ENCODE measurements at places on chromosomes 4 and X. TPM values are rescaled to one million over a fixed set of nuclear protein-coding genes. Genes with fewer than 3 reads are reported as not detected.

Gene SMPX
- total RNA-seq: 0.70 TPM

Gene FAM47A
- total RNA-seq: not detected

Gene CNGA1
- total RNA-seq: 3.3 TPM

Gene PPP1R2C
- total RNA-seq: not detected

Gene XG
- 0.97 TPM for total RNA-seq

Gene ALAS2
- not detected for total RNA-seq

GRCh38 chrX:71171110-71171801 is 26.6 kb downstream of the NLGN3 start:
- peak overlapping the region; percentile 69 for H3K27ac ChIP-seq
- DNase-seq: peak; percentile 25
- H3K27me3 ChIP-seq: no peaks in the 10 kb centered on the region

DNA sequence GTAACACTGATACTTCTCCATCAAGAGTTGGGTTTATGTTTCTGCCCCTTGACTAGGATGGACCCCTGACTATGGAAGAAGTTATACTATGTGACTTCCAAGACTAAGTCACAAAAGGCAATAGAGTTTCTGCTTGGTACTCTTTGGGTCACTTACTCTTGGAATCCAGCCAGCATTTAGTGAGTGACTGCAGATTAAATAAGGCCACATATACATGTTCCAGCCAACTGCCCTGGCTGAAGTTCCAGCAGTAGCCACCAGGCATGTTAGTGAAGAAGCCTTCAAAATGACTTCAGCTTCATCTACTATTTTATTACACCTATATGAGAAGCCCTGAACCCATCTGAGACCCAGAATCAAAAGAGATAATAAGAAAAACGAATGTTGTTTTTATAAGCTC is 524.0 kb downstream of the DMD start:
- H3K36me3 ChIP-seq: no peaks in the 10 kb centered on the region
- H3K4me3 ChIP-seq: no peak overlapping the region
- no peaks in the 10 kb centered on the region for H3K4me1 ChIP-seq

GRCh38 chrX:3582451-3582850 is 131.0 kb downstream of the PRKX start:
- no peak for DNase-seq
- no peaks in the 10 kb centered on the region for H3K36me3 ChIP-seq
- no peaks in the 10 kb centered on the region for H3K4me1 ChIP-seq
- H3K27ac ChIP-seq: no peak overlapping the region

- H3K4me3 ChIP-seq: no peak overlapping the region
- peak; percentile 17 for DNase-seq
- H3K27ac ChIP-seq: no peak overlapping the region
- no peaks in the 10 kb centered on the region for H3K36me3 ChIP-seq
- H3K27me3 ChIP-seq: no peaks in the 10 kb centered on the region
- H3K4me1 ChIP-seq: peaks cover 18% of the 10 kb centered on the region
Measured at GRCh38 chrX:123976706-123977316, 15.3 kb downstream of the STAG2 start.

GRCh38 chr4:99208719-99209075 is 10.3 kb downstream of the ADH6 start:
- peak; percentile 38 for DNase-seq
- H3K36me3 ChIP-seq: no peaks in the 10 kb centered on the region
- no peak overlapping the region for H3K27ac ChIP-seq
- no peak overlapping the region for H3K4me3 ChIP-seq

DNA sequence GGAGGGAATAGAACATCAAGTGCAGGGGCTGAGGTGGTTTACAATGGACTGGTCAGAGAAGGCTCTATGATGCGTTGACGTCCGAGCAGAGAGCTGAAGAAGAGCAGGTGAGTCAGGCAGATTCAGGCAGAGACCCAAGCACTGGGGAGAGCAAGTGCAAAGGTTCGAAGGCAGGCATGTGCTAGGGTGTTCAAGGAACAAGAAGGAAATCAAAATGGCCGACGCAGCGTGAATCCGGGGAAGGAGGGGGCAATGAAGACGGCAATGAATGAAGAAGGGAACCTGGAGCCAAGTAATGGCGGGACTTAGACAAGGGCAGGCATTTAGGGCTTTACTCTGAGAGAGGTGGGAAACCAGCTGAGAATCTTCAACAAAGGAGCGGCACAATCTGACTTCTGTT is 56.8 kb upstream of the DCTD start:
- no peaks in the 10 kb centered on the region for H3K36me3 ChIP-seq
- H3K4me3 ChIP-seq: no peak overlapping the region
- H3K27me3 ChIP-seq: no peaks in the 10 kb centered on the region
- peak; percentile 19 for DNase-seq

DNA sequence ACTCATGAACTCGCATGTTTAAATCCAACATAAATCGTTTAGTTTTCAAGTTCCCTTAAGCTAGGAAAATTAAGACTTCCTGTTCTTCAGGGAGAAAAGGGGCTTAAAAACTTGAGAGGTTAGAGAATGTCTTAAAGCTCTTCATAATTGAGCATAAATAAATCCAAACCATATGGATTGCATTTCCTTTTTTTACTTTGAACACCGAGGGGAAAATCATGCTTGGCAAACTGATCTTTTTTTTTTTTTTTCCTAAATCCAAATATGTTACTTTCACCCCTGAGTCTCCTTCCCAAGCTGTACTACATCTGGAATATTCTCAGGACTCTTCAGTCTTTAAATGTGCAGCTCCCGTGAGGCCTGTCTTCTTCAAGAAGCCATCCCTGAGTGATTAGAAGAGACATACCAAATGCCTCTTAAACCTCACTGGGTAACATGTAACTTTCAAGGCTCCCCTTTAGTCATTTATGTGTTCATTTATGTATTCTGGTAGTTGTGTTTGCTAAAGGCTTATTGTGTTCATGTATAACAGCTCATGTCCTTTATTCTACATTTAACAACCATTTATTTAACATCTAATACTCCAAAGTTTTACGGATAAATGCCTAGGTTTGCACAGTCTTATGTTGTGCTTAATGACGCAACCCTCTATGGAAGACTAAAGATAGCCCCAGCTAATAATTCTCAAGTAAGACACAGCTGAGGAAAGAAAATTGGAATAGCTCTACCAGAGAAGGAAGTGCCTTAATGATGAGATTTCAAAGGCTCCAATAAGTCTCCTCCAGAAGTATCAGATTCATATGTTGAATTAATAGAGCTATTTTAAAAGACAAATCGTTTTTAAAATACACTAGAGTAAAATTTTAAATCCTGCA is 107.0 kb downstream of the AGTR2 start:
- DNase-seq: no peak
- H3K4me1 ChIP-seq: no peaks in the 10 kb centered on the region
- H3K27ac ChIP-seq: no peak overlapping the region
- H3K27me3 ChIP-seq: no peaks in the 10 kb centered on the region
- H3K4me3 ChIP-seq: no peak overlapping the region

DNA sequence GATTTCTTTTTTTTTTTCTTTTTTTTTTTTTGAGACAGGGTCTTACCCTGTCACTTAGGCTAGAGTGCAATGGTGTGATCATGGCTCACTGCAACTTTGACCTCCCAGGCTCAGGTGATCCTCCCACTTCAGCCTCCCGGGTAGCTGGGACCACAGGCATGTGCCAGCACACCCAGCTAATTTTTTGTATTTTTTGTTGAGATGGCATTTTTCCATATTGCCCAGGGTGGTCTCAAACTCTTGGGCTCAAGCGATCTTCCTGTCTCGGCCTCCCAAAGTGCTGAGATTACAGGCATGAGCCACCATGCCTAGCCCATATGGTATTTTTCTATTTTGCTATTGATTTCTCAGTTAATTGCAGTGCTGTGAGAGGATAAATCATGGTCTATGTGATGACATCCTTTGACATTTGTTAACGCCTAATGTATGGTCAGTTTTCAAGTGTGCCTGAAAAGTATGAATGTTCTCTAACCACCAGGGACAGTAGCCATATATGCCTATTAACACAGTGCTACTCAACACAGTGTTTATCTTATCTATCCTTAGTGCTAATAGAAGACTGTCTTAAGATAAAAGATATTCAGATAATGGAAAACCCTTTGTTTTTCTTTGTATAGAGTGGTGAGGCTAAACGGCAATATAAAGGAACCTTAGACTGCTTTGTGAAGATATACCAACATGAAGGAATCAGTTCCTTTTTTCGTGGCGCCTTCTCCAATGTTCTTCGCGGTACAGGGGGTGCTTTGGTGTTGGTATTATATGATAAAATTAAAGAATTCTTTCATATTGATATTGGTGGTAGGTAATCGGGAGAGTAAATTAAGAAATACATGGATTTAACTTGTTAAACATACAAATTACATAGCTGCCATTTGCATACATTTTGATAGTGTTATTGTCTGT is 9.1 kb upstream of the HSPA4L start:
- no peak for DNase-seq
- H3K27me3 ChIP-seq: no peaks in the 10 kb centered on the region
- no peak overlapping the region for H3K27ac ChIP-seq
- no peaks in the 10 kb centered on the region for H3K4me1 ChIP-seq

- no peak overlapping the region for H3K27ac ChIP-seq
- no peak overlapping the region for H3K4me3 ChIP-seq
- H3K4me1 ChIP-seq: no peaks in the 10 kb centered on the region
- DNase-seq: no peak
- no peaks in the 10 kb centered on the region for H3K36me3 ChIP-seq
- no peaks in the 10 kb centered on the region for H3K27me3 ChIP-seq
Measured at GRCh38 chrX:1449036-1449822, 3.5 kb downstream of the ASMTL start.

- no peak overlapping the region for H3K27ac ChIP-seq
- 0 out of 2 replicates have a peak, but pooled peaks cover 4% of the 10 kb centered on the region for H3K4me1 ChIP-seq
- no peak overlapping the region for H3K4me3 ChIP-seq
- DNase-seq: no peak
Measured at GRCh38 chr4:71132486-71132885, 139.0 kb downstream of the DCK start.
